Fibroblast of the aortic adventitia (primary cell): ENCODE measurements at places on chromosomes 11 and 22.
A peak's percentile ranks its signal among the peaks of the same experiment; 100 is the strongest.

- DNase-seq, result peak; percentile 33
Measured at GRCh38 chr11:122523846-122524805, 131.4 kb upstream of the UBASH3B start.

GRCh38 chr22:37229012-37229804 lies 14.9 kb downstream of the RAC2 start:
- peak; percentile 91 for DNase-seq

- DNase-seq, result no peak
Measured at GRCh38 chr11:35851342-35851741, 92.5 kb upstream of the LDLRAD3 start.

GRCh38 chr11:107157146-107157808 lies 139.0 kb upstream of the GUCY1A2 start:
- DNase-seq, result no peak

DNA sequence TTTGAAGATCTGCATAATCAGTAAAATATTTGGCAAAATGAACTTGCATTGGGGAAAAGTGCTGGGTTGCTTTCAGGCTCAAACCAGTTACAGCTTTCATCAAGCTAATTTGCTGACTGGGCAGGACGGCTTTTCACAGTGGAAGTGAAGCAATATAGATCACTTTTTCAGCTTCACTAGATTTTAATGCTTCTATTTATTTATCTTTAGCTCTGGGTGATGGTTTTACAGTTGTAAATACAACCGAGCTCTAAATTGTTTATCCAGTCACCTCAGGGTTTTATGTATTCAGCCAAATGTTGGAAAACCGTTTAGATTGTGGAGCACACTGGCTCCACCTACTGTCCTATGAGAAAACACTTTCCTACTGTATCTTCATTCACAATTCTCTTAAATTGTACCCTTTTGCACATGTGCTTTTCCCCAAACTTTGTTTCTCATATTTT lies 58.2 kb downstream of the ACER3 start:
- peak; percentile 79 for DNase-seq

GRCh38 chr11:125167954-125168835 lies 3.6 kb downstream of the PKNOX2 start:
- peak; percentile 73 for DNase-seq

GRCh38 chr11:5507933-5508305 lies 1.8 kb downstream of the UBQLN3 start:
- DNase-seq, result peak; percentile 4

DNA sequence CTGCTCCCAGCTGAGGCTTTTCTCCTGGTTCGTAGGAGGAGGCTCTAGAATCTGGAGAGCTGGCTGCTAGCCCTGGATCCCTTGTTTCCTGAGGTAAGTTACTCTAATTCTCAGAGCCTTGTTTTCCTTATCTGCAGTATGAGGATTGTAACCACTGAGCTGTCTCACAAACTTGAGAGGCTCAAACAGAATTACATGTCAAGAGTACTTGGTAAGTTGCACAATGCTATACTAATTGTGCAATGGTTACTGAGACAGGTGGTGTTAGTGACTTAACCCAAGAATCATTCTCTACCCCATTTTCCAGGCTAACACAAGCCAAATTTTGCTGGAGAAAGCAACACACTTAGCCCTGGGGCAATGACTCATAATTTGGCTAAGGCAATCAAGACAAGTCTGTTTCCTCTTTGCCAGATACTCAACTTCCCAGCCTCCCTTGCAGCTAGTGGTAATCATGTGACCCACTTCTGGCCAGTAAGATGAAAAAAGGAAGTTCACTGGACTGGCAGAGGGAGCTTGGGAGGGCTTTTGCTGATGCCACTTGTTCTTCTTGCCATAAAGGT lies 348.0 kb downstream of the TENM4 start:
- DNase-seq, result peak; percentile 100

- DNase-seq, result peak; percentile 3
Measured at GRCh38 chr11:135075740-135076139, 663.7 kb upstream of the B3GAT1 start.

GRCh38 chr11:65113361-65113756 lies 1.7 kb downstream of the TM7SF2 start:
- no peak for DNase-seq

DNA sequence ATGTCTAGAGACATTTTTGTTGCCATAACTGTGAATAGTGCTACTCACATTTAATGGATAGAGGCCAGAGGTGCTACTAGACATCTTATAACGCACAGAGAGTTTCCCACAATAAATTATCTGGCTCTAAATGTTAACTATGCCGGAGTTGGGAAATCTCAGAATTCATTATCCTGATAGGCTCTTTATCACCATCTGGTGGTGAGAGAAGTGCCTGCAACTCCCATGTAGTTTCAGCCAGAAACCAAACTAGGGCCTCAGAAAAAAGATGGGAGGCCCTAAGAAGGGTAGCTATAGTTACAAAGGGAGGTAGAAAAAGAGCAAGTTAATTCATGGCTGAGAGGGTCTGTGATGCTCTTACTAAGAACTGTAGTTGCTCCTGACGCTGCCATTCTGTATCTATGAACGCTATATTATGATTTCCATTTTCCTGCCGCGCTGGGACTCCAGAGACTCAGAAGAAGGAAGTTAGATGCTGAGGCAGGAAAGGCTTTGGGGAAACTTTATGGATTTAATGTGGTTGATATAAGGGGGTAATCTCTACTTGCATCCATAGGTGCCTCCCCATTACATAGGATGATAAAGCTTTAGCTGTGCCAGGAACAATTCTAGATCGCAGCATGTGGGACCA lies 22.9 kb upstream of the MRPL17 start:
- peak; percentile 81 for DNase-seq

GRCh38 chr11:73401924-73402833 lies 26.0 kb downstream of the RELT start:
- peak; percentile 49 for DNase-seq

GRCh38 chr11:65436412-65437032 lies 13.9 kb downstream of the NEAT1 start:
- peak; percentile 65 for DNase-seq

GRCh38 chr11:111399187-111400031 lies 20.3 kb upstream of the POU2AF1 start:
- DNase-seq, result no peak

- no peak for DNase-seq
Measured at GRCh38 chr22:43257549-43257948, 70.6 kb upstream of the TTLL12 start.

GRCh38 chr11:47271961-47272661 lies 2.2 kb downstream of the MADD start:
- DNase-seq, result no peak

DNA sequence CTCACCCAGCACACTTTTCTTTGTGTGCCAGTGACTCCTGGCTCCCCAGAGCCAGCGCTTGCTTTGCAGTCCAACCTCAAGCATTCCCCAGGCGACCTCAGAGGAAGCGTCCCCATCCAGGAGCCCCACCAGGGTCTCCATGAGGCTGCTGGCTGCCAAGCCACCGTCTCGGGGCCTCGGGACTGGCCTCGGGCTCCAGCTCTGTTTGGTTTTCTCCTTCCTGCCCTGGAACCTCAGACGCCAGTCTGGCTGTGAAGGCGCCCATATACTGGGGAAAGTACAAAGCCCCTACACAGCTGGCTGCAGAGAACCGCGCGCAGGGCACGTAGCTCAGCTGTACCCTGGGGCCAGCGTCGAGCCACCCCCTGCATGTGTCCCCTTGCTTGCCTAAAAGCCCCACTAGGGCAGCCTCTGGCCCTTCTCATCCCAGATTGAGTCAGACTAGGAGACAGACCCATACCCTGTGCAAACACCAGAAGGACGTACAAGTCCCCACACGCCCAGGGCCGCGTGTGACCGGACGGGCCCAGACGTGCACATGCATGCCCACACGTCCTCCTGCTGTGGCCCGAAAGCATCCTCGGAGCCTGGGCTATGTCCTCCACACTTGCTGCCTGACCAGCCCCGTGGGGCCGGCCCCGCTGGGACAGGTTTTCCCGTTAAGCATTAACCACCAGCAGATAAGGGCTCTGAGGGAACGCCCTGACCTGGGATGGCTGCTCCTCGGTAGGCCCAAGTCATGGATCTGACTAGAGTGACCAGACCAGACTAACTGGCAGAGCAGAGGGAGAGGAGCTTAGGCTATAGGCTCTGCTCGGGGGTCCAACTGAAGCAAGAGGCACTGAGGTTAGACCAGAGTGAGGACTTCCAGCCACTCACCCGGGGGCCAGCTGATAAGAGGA lies 4.2 kb upstream of the SYT8 start:
- no peak for DNase-seq

DNA sequence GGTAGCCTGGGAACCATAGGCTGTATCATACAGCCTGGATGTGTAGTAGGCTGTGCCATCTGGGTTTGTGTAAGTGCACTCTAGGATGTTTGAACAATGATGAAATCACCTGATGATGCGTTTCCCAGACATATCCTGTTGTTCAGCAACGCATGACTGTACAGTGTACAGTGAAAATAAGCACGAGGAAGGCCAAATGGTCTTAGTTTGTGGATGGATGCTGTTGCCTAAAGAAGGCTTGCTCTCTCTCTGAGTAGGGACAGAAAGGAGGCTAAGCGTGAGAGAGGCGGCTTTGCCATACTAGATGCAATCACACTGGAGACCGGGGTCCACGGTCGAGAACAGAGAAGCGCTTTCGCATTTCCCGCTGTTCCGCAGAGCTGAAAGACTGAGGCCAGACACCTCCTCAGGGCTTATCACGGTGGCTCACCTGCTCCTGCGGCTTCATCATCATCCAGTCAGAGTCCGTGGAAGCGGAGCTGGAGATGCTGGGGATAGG lies 27.6 kb upstream of the APLP2 start:
- DNase-seq, result peak; percentile 89
